ENCODE measurements at places on chromosomes 2 and 18.

- DNase-seq: no peak
Measured at GRCh38 chr18:1965541-1965940, 605.8 kb downstream of the METTL4 start.

- no peak for DNase-seq
Measured at GRCh38 chr2:100934504-100935371, 67.4 kb upstream of the RPL31 start.

DNA sequence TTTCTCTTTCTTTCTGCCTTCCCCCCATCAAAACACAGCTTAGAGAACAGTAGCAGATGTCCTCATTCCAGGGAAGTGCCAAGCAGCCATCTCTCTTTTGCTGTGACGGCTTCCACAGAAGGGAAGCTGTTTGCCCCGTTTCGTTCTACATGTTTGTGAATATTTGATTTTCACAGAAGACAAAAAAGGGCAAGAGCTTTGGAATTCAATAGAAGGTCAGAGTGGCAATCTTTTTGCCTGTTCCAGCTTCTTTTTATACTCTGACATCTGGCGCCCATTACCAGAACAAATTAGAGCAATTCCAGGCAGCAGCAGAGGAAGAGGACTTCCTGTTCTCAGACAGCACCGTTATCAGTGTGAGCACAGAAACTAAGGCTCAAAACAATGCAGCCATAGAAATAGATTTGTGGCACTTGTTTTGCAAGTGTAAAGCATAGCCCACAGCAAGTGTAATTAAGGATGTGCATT lies 79.0 kb upstream of the CDH19 start:
- no peak for DNase-seq

- no peak for DNase-seq
Measured at GRCh38 chr2:17125989-17126620, 392.1 kb downstream of the RAD51AP2 start.

DNA sequence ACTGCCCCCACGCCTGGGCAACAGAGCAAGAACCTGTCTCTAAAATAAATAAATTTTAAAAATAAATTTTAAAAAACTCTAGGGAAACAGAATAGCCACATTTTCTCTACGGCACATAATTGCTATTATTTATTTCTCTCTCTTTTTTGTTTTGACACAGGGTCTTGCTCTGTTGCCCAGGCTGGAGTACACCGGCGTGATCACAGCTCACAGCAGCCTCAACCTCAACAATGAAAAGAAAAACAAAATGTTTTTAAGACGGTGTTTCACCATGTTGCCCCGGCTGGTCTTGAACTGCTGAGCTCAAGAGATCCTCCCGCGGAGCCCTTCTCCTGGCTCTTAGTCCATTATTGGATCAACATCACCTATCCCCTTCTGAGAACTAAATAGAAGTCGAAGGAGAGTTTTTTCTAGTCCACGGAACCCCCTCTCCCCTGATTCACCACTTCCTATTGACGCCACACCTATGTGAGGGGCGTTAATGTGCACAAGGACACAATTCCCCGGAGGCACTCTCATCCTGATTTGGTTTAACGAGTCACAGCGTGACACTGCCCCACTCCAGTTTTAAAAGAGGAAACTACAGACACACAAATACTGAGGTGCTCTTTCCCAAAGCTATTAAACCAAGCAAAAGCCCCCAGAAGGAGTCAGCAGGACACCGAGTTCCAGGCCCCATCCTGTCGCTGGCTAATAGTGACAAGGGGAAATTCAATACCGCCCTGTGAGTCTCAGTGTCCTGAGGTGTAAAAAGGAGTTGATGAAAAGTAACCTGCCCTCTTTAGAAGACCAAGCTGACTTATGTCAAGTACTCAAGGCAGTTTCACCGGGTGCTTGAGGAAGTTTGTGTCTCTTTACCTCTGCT lies 1.1 kb downstream of the NPC1 start:
- no peak for DNase-seq

GRCh38 chr2:180033993-180034894 lies 27.1 kb upstream of the CWC22 start:
- no peak for DNase-seq

GRCh38 chr18:60193780-60194179 lies 178.8 kb downstream of the MC4R start:
- DNase-seq: no peak

GRCh38 chr2:96788442-96789244 lies 27.4 kb upstream of the CNNM3 start:
- DNase-seq: no peak

DNA sequence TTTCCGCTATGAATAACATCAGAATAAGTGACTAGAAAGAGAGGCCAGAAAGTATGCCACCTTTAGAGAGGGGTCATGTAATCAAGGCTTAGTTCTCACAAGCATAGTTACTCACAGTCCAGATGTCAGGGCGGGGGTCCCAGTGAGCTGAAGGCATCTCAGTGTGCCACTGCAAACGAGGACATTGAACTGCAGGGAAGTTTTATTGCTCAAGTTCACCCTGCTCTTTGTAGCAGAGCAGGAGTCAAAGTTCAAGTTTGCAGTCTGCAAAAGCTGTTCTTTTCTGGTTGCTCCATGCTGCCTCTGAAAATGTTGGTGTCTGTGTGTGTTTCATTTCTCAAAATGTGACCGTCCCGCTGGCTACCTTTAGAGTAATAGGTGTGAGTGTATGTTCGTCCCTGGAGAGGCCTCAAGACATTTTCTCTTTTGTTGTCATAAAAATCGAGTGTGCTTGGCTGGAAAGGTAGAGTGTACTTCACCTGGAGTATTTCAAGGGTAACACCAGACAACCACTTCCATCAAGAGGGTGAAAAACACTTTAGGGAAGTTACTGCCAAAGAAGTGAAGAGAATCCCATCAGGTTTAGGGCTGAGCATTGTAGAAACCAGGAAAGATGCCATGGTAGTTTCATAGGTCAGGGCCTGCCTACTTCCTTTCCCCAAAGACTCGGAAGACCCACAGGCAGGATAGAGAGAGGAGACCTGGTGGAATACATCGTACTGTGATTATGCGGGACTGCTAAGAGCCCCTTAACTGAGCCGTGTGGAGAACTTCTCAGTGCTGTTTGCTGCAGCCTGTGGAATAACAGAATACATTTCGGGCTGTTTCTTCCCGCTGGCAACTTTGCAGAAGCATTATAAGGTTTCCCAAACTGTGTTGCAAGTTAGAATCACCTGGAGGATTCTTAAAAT lies 89.9 kb downstream of the LYPD6 start:
- no peak for DNase-seq
